Neural progenitor cell (in vitro differentiated cells): ENCODE measurements at places on chromosomes 4 and X.

DNA sequence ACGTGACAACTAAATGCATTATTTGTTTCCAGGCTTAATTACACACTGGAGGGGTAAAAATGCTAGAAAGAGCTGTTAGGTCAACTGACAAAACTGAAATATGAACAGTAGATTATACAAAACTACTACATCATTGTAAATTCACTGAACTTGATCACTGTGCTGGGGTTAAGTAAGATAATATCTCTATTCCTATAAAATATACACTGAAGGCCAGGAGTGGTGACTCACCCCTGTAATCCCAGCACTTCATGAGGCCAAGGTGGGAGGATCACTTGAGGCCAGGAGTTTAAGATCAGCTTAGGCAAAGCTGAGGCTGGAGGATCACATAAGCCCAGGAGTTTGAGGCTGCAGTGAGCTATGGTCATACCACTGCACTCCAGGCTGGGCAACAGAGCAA, 31.8 kb upstream of the NKX6-1 start:
- DNase-seq, result no peak
- H3K27ac ChIP-seq, result no peak overlapping the region
- no peak overlapping the region for H3K4me3 ChIP-seq
- no peaks in the 10 kb centered on the region for H3K36me3 ChIP-seq
- H3K4me1 ChIP-seq, result no peaks in the 10 kb centered on the region

DNA sequence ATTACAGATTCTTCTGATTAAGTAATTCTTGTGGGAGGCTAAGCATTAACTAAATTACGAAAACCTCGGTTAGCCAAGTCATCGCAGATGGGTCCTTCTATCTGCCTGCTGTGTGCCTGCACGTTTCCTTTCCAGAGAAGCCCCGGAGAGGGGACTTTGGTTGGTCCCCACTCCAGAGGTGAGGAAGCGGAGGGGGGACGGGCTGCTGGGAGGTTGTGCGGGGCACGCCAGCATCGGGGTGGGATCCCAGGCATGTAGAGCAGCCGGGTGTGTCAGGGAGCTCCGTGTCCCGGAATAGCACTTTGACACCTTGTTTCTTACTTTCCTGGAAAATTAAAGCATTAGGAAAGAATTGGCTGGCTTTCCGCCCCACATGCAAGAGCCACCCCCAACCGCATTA, 26.6 kb downstream of the PIGG start:
- no peaks in the 10 kb centered on the region for H3K4me1 ChIP-seq
- no peak overlapping the region for H3K27ac ChIP-seq
- H3K27me3 ChIP-seq, result no peaks in the 10 kb centered on the region
- no peak overlapping the region for H3K4me3 ChIP-seq
- no peaks in the 10 kb centered on the region for H3K36me3 ChIP-seq

DNA sequence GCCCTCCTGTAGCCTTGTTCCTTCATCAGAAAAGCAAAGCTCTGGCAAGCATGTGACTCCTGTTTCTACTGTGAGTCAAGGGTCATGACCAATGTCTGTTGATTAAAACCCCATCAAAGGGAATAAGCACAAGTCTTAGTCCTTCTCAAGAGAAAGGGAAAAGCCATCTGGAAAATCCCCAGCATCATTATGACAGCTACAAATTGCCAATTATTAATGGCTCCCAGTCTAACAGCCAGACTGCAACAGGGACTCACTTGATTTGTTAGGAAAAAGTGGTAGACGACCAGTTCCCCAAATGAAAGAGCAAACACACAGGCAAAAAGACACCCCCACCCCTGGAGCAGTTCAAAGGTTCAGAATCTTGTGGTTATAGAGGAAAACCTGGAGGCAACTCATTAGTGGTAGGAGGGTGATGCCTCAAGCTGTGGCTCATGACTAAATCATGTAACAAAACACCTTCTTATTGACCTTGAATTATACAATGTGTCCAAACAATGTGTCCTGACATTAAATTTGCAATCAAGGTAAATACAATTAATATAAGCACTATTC, 315.7 kb downstream of the HNRNPD start:
- no peaks in the 10 kb centered on the region for H3K27me3 ChIP-seq
- no peak overlapping the region for H3K27ac ChIP-seq
- no peak overlapping the region for H3K4me3 ChIP-seq
- H3K4me1 ChIP-seq, result peaks cover 5% of the 10 kb centered on the region

GRCh38 chr4:25011135-25011866, 19.4 kb downstream of the LGI2 start:
- H3K36me3 ChIP-seq, result no peaks in the 10 kb centered on the region
- H3K27me3 ChIP-seq, result no peaks in the 10 kb centered on the region
- no peak overlapping the region for H3K27ac ChIP-seq
- H3K4me3 ChIP-seq, result no peak overlapping the region
- no peak for DNase-seq

GRCh38 chr4:147683188-147683591, 773 bp downstream of the PRMT9 start:
- no peaks in the 10 kb centered on the region for H3K36me3 ChIP-seq
- H3K4me3 ChIP-seq, result peak overlapping the region; percentile 66
- peak; percentile 7 for DNase-seq
- peaks cover 9% of the 10 kb centered on the region for H3K4me1 ChIP-seq

DNA sequence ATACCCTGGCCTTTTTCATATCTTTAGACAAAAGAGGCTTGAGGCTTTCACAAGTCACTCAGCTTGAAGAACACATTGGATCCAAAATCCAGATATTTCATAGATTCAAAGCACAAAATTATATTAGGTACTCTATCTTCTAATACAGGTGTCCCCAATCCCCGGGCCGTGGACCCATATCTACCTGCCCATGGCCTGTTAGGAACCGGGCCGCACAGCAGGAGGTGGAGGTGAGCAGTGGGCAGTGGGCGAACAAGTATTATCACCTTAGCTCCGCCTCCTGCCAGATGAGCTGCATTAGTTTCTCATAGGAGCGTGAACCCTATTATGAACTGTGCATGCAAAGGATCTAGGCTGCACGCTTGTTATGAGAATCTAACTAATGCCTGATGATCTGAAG, 18.7 kb downstream of the YIPF7 start:
- no peaks in the 10 kb centered on the region for H3K4me1 ChIP-seq
- no peak for DNase-seq
- no peak overlapping the region for H3K4me3 ChIP-seq
- no peaks in the 10 kb centered on the region for H3K27me3 ChIP-seq
- no peak overlapping the region for H3K27ac ChIP-seq

GRCh38 chr4:6626066-6626465, 14.4 kb upstream of the MRFAP1 start:
- no peak overlapping the region for H3K4me3 ChIP-seq
- no peaks in the 10 kb centered on the region for H3K36me3 ChIP-seq
- DNase-seq, result no peak
- no peak overlapping the region for H3K27ac ChIP-seq
- H3K4me1 ChIP-seq, result no peaks in the 10 kb centered on the region
- H3K27me3 ChIP-seq, result no peaks in the 10 kb centered on the region

GRCh38 chr4:2800691-2801596, 8.1 kb downstream of the SH3BP2 start:
- peak; percentile 66 for DNase-seq
- no peak overlapping the region for H3K4me3 ChIP-seq
- no peak overlapping the region for H3K27ac ChIP-seq
- no peaks in the 10 kb centered on the region for H3K27me3 ChIP-seq
- H3K36me3 ChIP-seq, result no peaks in the 10 kb centered on the region

- H3K27me3 ChIP-seq, result no peaks in the 10 kb centered on the region
- no peak for DNase-seq
- H3K27ac ChIP-seq, result no peak overlapping the region
- no peaks in the 10 kb centered on the region for H3K36me3 ChIP-seq
Measured at GRCh38 chrX:41259516-41259915, 74.4 kb upstream of the DDX3X start.

DNA sequence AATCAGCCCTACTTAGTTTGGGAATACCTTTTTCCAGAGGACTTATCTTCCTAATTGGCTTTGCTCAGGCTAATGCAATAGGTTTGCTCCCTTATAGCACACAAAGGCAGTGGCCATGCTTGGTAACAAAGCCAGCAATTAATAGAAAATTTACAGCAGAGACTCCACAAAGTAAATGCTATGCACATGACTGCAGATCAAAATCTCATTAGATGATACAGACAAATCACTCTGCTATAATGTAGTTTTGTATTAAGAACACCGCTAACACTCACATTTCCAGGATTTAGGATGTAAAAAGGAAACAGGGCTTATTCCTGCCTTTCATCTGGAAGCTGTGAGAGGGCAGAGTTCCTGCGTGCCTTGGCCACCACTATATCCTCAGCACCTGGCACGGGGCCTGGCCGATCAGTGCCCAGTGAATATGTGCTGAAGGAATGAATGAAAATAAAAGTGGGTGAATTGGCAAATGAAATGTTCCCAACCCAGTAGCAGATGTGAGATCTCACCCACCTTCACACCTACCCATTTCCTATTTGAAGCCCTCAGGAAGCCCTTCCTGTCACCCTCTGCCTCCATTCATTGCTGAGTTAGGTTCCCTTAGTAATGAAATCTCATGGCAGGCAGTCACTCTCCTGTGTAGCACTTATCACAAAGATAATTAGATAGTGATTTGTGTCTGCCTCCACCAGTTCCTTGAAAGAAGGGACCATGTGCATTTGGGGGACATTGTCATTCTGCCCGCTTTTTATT, 5.1 kb downstream of the SEPTIN6 start:
- no peak overlapping the region for H3K4me3 ChIP-seq
- no peak for DNase-seq
- H3K27me3 ChIP-seq, result peaks cover 13% of the 10 kb centered on the region
- peaks cover 14% of the 10 kb centered on the region for H3K4me1 ChIP-seq

DNA sequence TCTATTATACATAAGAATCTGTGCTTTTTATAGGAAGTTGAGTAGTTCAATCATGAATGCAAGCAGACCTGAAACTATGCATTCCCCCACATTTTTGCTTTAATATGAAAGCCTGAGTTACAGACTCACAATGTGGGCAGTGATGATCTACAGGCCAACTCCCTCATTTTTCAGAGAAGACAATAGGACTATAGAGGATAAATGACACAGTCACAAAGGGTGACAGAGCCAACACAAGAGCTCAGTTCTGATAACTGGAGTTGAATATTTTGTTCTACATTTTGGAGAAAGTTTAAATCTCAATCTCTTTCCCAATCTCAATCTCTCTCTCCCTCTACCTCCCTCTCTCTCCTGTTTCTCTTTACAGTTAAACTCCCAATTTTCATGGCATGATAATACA, 27.0 kb downstream of the MBNL3 start:
- no peak overlapping the region for H3K27ac ChIP-seq
- H3K4me3 ChIP-seq, result no peak overlapping the region
- no peaks in the 10 kb centered on the region for H3K36me3 ChIP-seq

DNA sequence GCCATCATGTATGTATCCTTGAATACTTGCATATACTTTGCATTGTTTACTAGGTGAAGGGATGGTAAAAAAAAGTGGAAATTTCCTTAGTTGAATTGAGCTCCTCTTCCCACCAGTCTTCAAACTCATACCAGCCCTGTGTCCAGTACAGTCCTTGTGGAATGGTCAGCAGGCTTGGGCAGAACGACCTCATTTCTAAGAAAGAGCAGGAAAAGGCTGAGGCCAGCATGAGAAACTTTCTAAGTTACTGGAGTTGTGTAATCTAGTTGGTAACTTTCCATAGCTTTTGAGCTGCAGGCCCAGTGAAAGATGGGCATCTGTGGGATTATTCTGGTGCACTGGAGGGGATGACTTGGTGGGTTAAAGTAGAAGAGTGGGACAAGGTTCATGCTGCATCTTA, 87.6 kb downstream of the DCUN1D4 start:
- H3K27me3 ChIP-seq, result no peaks in the 10 kb centered on the region
- no peak overlapping the region for H3K4me3 ChIP-seq
- H3K27ac ChIP-seq, result no peak overlapping the region
- peaks cover 3% of the 10 kb centered on the region for H3K4me1 ChIP-seq

DNA sequence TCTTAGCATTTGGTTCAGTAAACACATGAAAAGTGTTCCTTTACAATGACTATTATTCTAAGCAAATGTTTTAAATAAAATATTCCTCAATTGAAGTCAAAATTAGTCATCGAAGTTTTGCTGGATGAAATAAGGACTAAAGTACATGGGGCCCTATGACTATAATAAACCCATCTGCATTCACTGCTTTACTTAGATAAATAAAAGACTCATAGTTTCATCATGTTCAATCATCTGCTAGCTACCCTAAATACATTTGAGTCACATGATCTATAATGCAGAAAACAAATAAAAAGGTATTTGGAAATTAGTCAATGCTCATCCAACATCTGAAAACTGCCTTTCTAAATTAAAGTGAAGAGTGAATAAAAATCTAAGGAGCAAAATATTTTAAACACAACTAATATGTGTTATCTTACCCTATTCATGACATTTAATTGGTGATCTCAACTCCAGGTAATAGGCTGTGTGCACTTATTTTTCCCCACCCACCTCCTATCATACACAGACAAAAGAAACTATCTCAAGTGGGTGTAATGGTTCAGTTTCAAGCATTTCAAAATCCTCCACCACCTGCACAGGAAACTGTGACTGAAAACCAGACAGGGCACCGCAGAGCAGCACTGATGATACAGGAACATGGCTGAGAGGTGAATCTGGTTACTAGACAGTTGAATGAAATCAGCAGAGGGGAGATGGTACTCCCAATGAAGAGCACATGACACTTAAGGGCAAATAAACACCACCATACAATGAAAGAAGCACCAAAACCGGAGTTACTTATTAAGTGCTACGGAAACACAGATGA, 78.6 kb downstream of the CAMK2D start:
- H3K27ac ChIP-seq, result no peak overlapping the region
- no peaks in the 10 kb centered on the region for H3K36me3 ChIP-seq
- no peak overlapping the region for H3K4me3 ChIP-seq
- H3K27me3 ChIP-seq, result no peaks in the 10 kb centered on the region
- DNase-seq, result no peak

DNA sequence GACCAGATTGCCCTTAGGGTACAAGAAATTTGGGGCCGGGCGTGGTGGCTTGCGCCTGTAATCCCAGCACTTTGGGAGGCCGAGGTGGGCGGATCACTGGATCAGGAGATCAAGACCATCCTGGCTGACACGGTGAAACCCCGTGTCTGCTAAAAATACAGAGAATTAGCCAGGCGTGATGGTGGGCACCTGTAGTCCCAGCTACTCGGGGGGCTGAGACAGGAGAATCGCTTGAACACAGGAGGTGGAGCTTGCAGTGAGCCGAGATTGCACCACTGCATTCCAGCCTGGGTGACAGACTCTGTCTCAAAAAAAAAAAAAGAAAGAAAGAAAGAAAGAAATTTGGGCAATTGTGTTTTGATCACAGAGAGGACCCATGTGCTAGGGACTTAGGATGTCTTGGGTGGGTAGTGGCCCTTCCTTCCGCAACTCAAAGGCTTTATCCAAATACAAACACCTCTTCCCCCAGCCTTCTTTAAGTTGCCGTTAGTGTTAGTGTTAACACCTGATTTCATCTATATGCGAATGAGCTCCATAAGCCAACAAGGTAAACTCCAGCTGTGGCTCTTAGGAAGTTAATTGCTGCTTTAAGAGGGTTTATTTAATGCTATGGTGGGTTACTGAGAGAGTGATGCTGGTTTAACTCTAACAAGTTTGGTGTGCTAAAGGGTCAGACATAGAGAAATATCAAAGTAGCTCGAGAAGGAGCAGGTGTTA, 8.6 kb upstream of the CCDC110 start:
- H3K27me3 ChIP-seq, result no peaks in the 10 kb centered on the region
- H3K27ac ChIP-seq, result no peak overlapping the region
- H3K4me1 ChIP-seq, result no peaks in the 10 kb centered on the region
- no peak overlapping the region for H3K4me3 ChIP-seq
